ENCODE measurements at places on chromosomes 4 and X.

- no peak for DNase-seq
Measured at GRCh38 chrX:107708762-107709161, 66.8 kb downstream of the TSC22D3 start.

GRCh38 chr4:164918956-164919355 lies 42.0 kb downstream of the APELA start:
- DNase-seq = no peak

- no peak for DNase-seq
Measured at GRCh38 chr4:14515556-14515955, 486.7 kb upstream of the CPEB2 start.

- no peak for DNase-seq
Measured at GRCh38 chr4:7831330-7831729, 108.3 kb downstream of the AFAP1 start.

DNA sequence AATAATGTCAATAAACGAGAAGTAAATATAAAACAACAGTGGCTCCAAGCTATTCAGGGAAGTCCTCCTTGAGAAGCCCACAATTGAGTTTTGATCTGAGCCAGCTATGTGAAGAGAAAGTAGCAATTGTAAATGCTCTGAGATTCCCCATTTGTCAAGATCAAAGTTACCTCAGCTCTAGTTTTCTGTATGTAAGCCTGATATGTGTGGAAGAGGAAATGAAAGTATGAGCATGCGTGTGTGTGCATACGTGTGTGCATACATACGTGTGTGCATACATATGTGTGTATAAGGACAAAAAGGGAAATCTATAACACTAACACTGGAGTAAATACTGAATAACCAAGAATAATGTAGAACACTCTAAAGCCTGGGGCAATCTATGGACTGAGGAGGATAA lies 130.3 kb downstream of the SCFD2 start:
- no peak for DNase-seq

DNA sequence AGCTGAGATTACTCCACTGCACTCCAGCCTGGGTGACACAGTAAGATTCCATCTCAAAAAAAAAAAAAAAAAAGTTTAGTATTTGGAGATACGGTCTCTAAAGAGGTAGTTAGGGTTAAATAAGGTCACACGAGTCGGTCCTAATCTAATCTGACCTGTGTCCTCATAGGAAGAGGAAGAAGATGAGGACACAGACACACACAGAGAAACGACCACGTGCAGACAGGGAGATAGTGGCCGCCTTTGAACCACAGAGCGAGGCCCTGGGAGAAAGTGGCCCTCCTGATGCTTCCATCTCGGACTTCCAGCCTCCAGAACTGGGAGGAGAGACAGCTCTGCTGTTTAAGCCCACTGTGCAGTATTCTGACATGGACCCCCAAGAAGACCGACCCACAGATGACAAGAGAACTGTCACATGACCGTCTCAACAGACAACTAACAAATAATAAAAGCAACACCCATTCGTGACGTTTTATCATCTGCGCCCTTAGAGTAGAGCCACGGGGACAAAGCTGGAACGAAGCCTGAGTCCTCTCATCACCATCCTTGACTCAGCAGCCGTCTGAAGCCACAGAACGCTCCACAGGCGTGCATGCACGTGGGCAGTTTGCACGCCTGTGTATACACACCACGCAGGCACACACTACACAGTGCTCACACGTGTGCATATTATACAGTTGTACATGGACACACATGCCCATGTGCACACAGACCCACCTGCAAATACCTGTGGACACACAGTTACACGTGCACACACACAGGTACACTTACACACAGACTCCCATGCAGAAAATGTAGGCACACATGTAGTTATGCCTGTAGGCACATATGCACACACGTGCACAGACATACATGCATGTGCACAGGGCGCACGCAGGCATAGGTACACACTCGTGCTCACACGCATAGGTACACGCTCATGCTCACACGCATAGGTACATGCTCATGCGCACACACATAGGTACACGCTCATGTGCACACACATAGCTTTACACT lies 51.7 kb downstream of the FAM53A start:
- no peak for DNase-seq

DNA sequence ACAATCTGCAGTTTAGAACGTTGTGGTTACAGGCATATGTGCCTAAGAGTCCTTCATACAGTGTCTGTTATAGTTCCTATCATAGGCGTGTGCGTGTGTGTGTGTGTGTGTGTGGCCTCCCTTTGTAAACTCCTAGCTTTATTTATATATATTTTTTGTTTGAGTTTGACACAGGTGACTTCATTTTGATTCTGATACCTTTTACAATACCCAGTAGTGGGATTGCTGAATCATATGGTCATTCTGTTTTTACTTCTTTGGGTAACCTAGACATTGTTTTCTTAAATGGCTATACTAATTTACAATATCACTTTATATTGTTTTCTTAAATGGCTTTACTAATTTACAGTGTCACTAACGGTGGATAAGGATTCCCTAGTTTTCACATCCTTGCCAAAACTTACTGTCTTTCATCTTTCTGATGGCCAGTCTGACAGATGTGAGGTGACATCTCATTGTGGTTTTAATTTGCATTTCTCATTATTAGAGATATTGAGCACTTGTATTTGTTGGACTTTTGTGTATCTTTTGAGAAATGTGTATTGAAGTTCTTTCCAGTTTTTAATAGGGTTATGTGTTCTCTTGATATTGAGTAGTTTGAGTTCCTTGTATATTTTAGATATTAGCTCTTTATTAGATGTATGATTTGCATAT lies 211.1 kb upstream of the NUDT6 start:
- no peak for DNase-seq

DNA sequence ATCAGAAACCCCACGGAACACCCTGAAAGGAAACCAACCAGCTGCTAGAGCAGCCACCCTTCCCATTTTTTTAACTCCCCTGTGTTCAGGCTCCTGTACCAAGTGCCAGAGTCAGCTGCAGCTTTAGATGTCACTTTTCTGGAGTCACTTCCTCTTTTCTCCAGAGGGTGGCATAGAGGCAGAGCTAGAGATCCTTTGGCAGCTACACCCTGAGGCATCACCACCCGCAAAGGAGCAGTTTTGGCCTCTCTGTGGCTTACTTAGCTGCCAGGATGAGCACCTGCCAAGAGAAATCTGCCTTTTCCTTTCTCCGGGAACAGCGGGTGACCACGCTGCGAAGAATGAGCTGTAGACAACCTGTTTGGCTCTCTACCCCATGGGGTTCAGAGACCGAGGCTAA lies 58.0 kb upstream of the CHRDL1 start:
- DNase-seq = peak; percentile 22

DNA sequence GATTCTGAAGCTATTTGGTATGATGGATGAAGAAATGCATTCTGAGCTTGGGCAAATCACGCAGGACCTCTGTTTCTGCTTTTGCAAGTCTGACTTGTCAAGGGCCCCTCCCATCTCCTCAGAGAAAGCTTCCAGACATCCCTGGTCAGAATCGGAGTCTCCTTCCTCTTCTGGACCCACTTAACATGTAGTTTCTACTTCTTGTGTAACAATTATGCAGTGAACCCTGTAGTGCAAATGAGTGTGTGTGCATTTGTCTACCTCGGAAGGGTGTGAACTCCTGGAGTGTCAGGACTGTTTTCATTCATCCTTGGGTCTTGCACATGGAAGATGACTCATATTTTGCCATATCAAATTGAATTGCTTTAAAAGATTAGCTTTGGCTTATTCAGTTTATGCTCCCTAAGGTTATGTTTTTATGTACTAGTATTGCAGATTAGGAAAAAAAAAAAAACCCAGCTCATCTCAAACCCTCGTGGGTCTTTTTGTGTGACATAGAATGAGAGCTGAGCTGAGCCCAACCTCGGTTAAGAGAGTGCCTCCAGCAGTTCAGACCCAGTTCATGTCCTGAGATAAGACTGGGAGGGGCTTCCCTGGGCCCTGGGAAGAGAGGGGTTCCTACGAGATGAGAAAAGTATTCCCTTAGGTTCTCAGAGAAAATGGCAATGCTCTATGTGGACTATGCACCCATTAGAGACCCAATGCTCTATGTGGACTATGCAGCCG lies 61.1 kb upstream of the RPL34 start:
- DNase-seq = no peak

- peak; percentile 59 for DNase-seq
Measured at GRCh38 chr4:102169345-102169744, 175.9 kb downstream of the SLC39A8 start.

- DNase-seq = no peak
Measured at GRCh38 chr4:102678695-102679335, 82.0 kb downstream of the MANBA start.

DNA sequence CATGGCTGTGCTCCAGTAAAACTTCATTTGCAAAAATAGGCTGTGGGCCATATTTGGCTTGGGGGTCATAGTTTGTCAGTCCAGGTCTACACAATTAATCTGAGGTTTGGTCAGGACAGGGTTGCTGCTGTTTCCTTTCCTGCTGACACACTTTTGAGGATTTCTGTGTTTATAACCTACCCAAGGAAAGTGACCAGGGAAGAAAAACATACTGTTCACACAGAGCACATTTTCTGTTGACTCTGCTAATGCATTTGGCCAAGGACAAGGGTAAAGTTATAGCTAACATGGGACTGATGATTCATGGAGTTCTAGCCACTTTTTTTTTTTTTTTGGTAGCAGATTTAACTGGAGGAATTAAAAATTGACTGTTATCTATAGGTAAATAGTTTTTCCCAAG lies 43.9 kb upstream of the GEMIN8 start:
- DNase-seq = no peak

- peak; percentile 1 for DNase-seq
Measured at GRCh38 chrX:136954930-136955329, 74.4 kb upstream of the RBMX start.

GRCh38 chr4:23483320-23483960 lies 406.4 kb downstream of the PPARGC1A start:
- no peak for DNase-seq

- no peak for DNase-seq
Measured at GRCh38 chr4:166838975-166839614, 395.2 kb downstream of the SPOCK3 start.

DNA sequence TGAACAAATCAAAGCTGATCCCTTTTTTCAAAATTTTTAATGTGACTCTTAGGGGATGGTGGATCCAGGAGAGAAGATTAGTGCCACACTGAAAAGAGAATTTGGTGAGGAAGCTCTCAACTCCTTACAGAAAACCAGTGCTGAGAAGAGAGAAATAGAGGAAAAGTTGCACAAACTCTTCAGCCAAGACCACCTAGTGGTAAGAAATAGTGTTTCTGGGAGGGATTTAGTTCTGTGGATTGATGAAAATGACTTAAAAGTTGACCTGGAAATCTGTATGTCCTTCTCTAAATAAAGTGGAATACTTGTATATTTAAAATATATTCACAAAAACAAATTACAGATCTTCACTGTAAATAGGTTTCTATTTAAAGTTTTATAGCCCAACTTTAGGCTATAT lies 29.2 kb downstream of the NUDT9 start:
- DNase-seq = no peak

Measured in NCI-H2107 (cell line).